NCI-H526 (cell line): ENCODE measurements at places on chromosomes 7 and 10.

GRCh38 chr7:26696978-26697377, 167.4 kb downstream of the SKAP2 start:
- no peak for DNase-seq

GRCh38 chr10:53744746-53745145, 972.2 kb upstream of the MBL2 start:
- DNase-seq: no peak

- no peak for DNase-seq
Observed at GRCh38 chr7:17318146-17318545, 19.7 kb downstream of the AHR start.

GRCh38 chr7:621572-622285, 102.1 kb upstream of the PDGFA start:
- DNase-seq: no peak

- DNase-seq: no peak
Observed at GRCh38 chr10:9024210-9024609, 969.7 kb downstream of the GATA3 start.

DNA sequence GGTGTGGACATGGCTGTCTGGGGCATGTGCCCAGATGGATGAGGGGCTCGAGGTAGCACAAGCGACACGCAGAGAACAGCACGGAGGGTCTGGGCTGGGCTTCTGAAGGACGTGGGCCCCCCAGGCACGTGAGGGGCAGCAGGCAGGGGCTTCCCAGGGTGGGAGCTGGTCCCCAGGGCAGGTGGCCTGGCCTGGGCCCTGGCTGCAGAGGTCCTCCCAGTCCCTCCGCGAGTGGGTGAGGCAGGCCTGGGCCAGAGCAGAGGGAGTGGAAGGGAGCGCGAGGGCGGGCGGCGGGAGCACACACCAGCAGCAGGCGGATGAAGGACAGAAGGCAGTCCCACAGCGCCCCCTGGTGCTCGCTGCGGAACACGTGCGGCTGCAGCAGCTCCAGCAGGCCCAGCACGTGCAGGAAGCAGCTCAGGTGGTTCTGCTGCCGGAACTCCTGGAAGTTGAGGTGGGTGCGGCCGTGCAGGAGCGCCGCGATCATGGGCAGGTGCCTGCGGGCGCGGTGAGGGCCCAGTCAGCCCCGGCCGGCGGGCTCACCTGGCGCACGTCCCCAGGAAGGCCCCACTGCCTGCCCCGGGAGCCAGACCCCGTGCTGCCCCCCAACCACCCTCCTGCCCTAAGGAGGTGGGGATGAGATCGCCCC, 14.7 kb upstream of the MICALL2 start:
- peak; percentile 95 for DNase-seq

- DNase-seq: no peak
Observed at GRCh38 chr7:71900556-71900955, 511.6 kb downstream of the CALN1 start.

GRCh38 chr7:37526623-37527022, 78.0 kb upstream of the ELMO1 start:
- DNase-seq: no peak

DNA sequence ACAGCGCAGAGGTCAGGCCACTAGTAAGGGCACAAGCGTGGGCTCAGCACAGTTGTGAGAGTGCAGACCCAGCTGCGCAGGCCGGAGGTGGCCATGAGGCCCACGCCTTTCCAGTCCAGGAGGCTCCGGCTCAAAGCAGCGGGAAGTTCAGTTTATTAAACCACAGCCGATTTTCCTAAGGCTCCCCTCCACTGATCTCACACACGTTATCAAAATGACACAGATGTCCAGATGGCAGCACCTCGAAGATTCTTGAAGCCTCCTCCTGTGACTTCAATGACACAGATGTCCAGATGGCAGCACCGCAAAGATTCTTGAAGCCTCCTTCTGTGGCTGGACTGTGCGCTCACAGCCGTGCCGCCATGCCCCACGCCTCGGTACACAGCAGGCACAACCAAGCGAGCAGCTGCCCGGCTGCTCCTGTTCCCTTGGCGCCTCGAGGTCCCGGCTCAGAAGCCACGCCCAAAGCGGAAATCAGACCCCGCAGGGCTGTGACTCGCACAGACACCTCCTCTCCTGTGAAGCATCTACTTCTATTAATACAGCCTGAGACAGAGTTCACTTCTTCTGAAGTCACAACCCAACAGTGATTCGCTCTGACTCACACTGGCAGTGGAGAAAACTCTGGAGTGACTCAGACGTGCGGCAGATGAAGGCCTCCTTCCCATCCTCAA, 122.7 kb downstream of the MAD1L1 start:
- peak; percentile 88 for DNase-seq

DNA sequence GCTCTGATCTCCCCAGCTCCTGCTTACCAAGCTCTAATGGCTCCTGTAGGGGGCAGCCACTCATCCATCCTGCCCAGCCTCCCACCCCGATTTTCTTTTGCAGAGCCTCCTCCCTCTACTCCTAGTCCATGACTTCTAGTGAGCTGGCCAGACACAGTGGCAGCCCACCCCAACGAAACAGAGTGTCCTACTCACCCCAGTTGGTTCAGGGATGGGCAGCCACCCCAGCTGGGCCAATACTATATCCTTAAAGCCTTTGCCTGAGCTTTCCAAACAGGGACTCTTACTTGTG, 77.1 kb downstream of the GRID1 start:
- DNase-seq: no peak

DNA sequence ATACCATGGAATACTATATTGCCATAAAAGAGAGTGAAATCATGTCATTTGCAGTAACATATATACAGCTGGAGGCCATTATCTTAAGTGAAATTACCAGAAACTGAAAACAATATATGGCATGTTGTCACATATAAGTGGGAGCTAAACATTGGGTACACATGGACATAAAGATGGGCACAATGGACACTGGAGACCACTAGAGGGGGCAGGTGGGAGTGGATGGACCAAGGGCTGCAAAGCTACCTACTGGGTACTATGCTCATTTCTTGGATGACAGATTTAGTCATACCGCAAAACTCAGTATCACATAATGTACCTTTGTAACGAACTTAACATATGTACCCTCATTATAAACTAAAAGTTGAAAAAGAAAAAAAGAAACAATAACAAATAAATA, 1167.6 kb downstream of the NXPH1 start:
- DNase-seq: no peak

- DNase-seq: no peak
Observed at GRCh38 chr10:5941579-5941978, 35.8 kb downstream of the IL15RA start.

GRCh38 chr10:132669208-132669861, 116.6 kb downstream of the NKX6-2 start:
- DNase-seq: no peak
